ENCODE measurements at places on chromosomes 3 and 15. TPM values are rescaled to one million over a fixed set of nuclear protein-coding genes. Genes with fewer than 3 reads are reported as not detected.

Gene ZCWPW2
- total RNA-seq = 0.40 TPM

Gene ANKRD63
- not detected for total RNA-seq

Gene NUP210
- total RNA-seq = 14.9 TPM

Gene SERINC4
- 0.36 TPM for total RNA-seq

Gene FGD5
- total RNA-seq = 2.5 TPM

Gene ACTRT3
- 1.6 TPM for total RNA-seq

Gene ITPKA
- 0.16 TPM for total RNA-seq

Gene CFAP100
- total RNA-seq = not detected

Gene CDHR4
- total RNA-seq = not detected

Gene ALPK3
- 5.5 TPM for total RNA-seq

Gene UQCC5
- 17.6 TPM for total RNA-seq

Gene SAXO2
- total RNA-seq = 0.80 TPM
